Activated naive CD8-positive, alpha-beta T cell treated with anti-CD3 and anti-CD28 coated beads, Interleukin-2, amount 10 ng/mL, durations not matched to agents 7 days and 5 days (primary cell): ENCODE measurements at places on chromosomes 1 and 21. TPM values are rescaled to one million over a fixed set of nuclear protein-coding genes. Genes with fewer than 3 reads are reported as not detected.

- no peak for DNase-seq
Observed at GRCh38 chr1:6822530-6823359, 37.5 kb downstream of the CAMTA1 start.

DNA sequence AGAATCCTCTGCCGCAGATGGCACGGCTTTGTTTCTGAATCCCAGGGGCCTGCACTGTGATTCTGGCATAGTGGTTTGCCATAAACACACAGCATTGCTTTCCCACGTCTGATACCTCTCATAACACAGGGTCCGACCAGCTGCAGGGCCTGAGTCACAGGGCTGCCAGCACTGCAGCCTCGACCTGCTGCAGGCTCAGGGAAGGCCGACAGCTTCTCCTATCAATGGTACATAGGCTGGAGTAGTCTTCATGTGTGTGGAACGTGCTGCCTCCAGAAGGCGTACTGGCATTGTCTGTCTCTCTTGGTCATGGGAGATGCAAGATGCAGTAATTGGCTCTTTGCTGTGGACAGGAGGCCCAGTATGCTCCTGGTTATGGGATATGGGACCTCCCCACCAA lies 53.5 kb upstream of the PDE9A start:
- no peak for DNase-seq

- no peak for DNase-seq
Observed at GRCh38 chr1:184932319-184932718, 42.0 kb downstream of the NIBAN1 start.

- DNase-seq = peak; percentile 57
Observed at GRCh38 chr1:234607109-234608024, 2.6 kb downstream of the IRF2BP2 start.

DNA sequence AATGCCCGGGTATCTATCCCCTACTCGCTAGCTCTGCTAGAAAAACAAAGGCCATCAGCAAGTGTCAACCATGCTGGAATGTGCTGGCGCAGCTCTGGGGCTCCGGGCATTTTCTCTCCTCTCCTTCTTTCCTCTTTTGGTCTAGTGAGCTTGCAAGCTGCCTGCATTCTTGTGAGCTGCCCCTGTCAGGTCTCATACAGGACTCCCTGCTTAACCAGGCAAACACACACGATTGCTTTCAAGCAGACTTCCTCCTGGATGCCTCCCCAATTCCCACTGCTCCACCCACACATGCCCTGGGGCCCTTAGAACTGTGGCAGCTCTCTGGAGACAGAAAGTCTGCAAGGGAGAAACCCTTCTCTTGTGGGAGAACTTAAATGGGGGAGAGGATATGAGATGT lies 35.7 kb upstream of the SUCO start:
- no peak for DNase-seq

- peak; percentile 47 for DNase-seq
Observed at GRCh38 chr1:160046494-160047110, 14.8 kb upstream of the PIGM start.

DNA sequence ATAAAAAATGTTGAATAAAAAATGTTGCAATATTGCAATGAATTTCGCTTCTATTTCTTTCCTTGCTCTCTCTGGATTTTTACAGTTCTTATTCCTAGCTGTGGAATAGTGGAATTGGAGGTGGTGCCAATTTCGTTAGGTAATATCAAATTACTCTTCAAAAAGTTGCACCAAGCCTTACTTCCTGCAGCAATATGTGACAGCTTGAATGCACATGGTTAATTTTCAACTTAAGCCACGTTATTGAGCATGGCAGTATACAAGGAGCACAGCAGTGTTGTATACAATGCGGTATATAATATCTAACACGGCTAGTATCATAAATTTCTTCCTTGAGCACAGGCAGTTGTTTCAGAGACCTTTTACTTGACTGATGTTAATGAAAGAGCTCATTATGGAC lies 152.5 kb downstream of the NOS1AP start:
- DNase-seq = no peak

DNA sequence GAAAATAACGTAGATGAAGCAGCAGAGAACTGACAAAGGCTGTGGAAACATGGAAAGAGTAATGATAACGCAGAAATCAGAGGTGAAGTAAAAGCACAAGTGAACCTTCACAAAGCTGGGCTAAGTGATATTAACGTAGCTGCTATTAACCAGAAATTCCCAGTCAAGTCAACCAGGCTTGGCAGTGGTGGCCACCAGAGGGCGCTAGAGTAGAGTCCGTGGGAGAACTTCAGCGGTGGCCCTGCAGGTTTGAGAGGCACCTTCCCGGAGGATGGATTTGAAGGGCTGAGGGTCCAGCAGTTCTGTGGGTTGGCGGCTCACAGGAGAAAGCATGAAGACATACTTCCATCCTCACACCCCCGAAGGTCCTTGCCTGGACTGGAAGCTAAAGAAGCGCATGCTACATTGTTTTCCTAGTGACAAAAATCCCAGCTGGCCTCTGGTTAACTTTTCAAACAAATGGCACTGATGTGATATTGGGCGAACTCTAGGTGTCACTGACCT lies 81.7 kb upstream of the ZNF648 start:
- peak; percentile 85 for DNase-seq

DNA sequence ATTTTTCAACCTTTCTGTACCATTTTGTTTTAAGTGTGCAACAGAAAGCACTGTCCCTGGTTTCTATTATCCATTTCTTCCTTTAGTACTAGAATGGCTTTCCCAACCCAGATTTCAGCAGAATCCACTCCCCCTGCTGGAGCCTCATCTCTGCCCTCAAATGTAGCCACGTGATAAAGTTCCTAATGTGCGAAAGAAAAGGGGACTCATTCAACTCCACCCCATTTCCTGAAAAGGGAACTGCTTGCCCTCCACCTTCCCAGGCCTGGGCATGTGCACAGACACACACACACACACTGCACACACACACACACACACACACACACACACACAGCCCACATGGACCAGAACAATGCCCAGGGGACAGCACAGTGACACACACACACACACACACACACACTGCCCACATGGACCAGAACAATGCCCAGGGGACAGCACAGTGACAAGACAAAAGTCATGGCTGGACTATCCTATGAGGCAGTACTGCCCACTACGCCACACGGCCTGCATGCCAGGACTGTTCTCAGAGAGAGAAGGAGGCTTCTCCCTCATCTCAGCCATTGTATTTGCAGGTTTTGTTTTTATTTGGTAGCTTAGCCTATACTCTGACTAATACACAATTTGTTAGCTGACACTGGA lies 33.2 kb downstream of the PACC1 start:
- DNase-seq = no peak

DNA sequence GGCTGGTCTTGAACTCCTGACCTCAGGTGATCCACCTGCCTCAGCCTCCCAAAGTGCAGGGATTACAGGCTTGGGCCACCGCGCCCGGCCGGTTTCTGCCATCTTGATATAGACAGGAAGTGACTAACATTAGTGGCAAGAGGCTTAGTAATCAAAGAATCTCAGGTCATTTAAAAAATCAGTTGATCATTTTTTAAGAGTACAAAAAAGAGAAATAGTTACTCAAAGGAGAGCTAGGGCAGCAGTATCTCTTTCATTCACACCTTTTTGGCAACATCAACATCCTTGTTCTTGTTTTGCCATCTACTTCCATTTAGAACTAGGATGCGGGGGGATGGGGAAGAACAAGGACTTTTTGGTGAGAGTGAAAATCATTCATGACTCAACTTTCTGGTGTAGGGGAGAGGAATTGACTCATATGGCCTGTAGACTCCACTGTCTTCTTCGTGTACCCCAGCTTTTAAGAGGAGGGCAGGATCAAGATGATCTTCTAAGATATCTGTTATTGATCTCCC lies 8.8 kb downstream of the FCRLB start:
- no peak for DNase-seq

- DNase-seq = peak; percentile 67
Observed at GRCh38 chr21:46424621-46425020, 34.1 kb upstream of the DIP2A start.

- DNase-seq = no peak
Observed at GRCh38 chr1:91502672-91503184, 2.1 kb downstream of the CDC7 start.

DNA sequence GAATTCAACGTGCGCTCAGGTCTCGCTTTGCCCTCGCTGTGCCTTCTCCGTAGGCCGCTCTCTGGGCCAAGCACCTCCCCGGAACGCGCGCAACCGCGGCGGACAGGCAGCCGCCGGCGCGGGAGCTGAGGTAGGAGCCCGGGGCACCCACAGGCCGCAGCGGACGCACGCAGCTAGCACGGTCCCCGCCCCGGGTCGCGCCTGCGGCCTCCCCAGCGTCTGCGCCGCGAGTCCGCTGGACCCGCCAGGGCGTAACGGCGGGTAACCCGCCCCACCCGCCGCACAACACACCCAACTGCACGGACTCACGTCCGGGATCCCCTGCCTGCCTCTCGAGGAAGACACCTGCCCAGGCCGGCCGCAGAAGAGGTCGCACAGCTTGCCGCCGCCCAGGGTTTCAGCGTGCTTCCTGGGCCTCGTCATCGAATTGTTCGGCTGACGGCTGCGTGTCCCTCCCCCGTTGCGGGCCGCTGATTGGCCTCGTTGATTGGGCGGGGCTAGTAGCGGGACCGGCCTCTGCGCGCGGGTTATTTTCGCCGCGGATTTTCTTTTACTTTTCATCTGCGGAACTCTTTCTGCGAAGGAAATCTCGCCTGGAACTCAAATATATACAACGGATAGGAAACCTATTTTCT lies at the start of gene CLCC1:
Gene CLCC1, minus strand, starts transcription at position 433 of the 635 bp plus-strand sequence. CDS start 13,047 bp downstream, outside the sequence.
- DNase-seq = peak; percentile 91

GRCh38 chr1:234729561-234730474 lies 119.8 kb upstream of the IRF2BP2 start:
- no peak for DNase-seq

DNA sequence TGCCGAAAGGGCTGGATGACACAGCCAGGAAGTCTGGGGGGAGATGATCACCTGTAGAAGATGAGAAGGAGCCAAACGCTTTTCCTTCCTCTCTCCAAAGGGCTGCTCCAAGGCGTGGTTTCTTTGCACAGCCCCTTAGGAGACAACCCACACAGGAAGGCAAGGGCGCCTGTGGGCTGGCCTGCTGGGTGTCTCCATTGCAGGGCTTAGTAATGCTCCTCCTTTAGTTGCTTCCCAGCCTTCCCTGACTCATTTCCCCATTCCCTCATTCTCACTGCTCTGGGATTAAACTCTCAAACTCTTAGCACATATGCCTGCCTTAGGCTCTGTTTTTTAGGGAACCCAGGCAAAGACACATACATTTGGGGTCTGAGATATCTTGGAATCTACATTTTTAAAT lies 1.7 kb upstream of the CLCA1 start:
- no peak for DNase-seq

GRCh38 chr1:228478912-228479711 lies 8.1 kb upstream of the RNF187 start:
- peak; percentile 55 for DNase-seq

DNA sequence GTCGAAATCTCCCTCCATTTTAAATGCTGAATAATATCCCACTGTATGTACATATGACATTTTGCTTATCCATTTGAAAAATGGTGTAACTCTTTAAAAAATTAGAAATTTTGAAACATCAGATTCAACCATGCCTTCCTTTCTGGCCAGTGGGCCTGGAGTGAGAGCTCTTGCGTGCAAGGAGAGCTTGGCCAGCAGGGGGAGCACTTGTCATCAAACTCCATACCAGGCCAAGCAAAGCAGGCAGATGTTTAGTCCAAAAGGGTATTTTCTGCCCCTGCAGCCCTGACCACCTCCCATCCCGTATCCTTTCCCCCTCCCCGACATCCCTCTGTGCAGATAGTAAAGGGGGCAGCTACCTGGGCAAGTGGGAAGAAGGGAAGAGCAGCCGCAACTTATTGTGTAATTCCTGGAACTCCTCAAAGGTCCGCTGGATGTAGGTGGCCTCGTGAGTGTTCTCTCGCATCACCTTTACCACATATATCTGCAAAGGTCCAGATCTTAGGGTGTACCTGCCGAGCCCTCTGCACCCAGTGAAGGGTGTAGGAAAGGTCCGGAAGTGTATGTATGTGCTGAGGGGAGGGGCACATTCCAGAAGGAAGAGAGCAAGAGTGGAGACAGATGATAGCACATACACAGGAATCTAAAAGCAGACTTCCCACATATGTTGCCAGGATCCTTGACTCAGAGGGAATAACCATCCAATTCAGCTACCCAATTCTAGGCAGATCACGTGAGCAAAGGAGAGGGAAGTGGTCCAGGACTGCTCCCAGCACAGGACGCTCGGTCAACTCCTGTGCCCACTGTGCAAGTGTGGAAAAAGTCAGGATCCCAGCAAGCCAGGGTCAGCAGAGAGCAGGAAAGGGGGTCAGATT lies 19.9 kb upstream of the PPP1R15B start:
- peak; percentile 77 for DNase-seq

The DISP1 gene
- total RNA-seq = 2.7 TPM

The KAZN gene
- 1.4 TPM for total RNA-seq

The TCP10L gene
- total RNA-seq = 1.1 TPM

The AGO1 gene
- 24.8 TPM for total RNA-seq

The POU2F1 gene
- total RNA-seq = 28.0 TPM

The OR14K1 gene
- total RNA-seq = not detected

The TPTE gene
- total RNA-seq = not detected

The NFYC gene
- total RNA-seq = 65.0 TPM

The LAMC1 gene
- total RNA-seq = 0.97 TPM

The CRNN gene
- total RNA-seq = not detected

The SMIM12 gene
- 51.9 TPM for total RNA-seq
